ENCODE measurements at places on chromosomes 3 and 15.

DNA sequence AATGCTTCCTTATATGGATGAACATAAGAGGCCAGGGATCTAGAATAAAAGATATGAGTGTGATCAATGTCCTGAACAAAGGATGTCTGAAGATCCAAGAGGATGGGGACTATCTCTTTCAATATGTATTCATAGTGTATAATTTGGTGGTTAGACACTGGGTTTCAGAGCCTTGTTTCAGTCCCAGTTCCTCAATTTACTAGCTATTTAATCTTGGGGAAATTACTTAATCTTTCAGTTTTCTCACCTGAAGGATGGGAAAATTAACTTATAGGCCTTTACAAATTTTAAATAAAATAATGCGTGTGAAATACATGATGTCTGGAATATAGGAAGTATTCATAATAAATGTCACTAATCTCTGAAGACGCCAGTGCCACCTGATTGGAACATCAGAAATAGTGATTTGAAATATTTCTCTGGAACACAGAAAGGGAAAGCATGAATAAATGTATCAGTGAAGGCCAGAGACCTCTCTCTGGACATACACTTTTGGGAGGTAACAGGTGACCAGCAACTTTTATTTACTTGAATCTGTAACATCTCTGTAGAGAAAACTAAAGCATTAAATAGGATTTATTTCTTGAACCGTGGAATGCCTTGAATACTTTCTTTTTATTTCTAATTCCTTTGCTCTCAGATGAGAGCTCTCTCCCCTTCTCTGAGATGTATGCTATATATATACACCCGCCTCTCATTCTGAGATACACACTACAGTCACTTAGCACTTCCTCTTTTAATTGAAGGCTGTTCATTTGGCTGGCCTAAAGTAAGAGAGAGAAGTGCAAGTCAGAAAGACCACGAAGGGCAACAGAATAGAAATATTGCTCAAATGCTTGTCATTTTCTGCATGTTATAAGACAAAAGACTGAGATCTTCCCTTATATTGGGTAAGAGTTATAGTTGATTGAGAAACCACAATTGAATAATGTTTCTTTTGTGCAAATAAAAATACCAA lies 407.1 kb downstream of the LSAMP start:
- no peak for DNase-seq

DNA sequence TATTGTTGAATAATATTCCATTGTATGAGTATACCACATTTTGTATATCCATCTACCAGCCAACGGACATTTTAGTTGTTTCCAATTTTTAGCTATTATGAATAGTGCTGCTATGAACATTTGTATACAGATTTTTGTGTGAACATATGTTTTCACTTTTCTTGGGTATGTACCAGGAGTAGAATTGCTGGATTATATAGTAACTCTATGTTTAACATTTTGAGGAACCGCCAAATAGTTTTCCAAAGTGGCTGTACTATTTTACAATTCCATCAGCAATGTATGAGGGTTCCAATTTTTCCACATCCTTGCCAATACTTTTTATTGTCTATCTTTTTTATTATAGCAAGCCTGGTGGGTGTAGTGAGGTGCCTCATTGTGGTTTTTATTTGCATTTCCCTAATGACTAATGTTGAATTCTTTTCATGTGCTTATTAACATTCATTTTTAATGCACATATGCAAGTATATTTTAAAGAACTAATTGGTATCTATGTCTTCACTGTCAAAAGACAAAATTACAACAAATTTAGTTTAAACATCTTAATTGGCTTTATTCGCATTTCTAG lies 77.5 kb upstream of the PIAS1 start:
- no peak for DNase-seq

DNA sequence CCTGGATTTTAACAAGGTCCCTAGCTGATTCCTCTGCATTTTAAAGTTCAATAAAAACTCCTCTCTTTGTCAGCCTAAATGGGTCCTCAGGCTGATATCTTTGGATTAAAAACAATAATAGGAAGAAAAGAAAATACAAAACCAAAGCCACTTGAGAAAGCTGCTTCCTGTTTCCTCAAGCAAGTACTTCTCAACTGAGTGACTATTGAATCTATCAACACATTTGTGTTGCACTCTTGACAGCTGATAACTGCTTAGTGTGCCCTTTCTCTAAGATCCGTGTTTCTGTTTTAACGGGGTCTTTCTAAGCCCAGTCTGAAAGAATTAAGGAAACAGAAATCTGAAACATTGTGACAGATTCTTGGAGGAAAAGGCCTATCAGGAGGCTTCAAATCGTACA lies 410.7 kb downstream of the GRM7 start:
- DNase-seq = no peak

- DNase-seq = no peak
Observed at GRCh38 chr3:143066033-143066432, 53.5 kb upstream of the CHST2 start.

GRCh38 chr3:79973917-79974595 lies 206.3 kb upstream of the ROBO1 start:
- DNase-seq = no peak

DNA sequence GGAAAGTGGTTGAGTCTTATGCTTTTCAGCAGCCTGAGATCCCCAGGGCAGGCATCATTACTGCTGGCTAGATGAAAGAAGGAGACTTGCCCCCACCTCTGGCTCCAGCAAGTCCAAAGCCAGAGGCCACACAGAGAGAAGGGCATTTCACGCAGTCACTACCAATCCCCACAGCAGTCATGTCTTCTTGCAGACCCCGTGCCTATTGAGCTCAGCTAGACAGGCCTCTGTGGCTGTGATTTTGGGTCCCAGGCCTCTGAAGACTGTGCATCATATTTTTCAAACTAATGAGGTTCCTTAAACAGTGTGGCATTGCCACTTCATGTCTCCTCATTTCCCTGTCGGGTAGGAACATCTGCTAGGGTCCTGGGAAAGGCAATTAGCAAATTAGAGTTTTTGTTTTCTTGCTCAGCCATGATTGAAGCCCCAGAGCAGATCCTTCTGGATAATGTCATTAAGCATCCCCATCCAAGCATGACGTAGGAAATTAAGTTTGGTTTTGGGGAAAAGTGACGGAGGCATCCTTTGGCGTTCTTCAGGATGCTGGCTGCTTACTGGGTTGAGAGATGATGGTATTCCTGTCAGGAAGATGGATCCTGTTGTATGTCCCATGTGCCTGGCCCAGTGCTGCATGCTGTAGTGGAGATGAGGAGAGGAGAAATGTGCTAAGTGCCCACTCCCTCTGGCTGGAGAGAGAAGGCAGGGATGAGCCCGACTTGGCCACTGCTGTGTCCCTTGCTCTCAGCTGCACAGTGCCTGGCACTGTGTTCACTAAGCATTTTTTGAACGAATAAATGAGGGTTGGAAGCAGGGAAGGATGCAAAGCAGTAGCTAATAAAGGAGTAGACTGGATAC lies 7.0 kb downstream of the SPSB4 start:
- DNase-seq = no peak

All from stimulated activated CD4-positive, alpha-beta T cell treated with anti-CD3 and anti-CD28 coated beads, TNF-alpha, amount 100 ng/mL, for 4 hours (primary cell).